ENCODE measurements at places on chromosomes 1 and 21.
A peak's percentile ranks its signal among the peaks of the same experiment; 100 is the strongest.

DNA sequence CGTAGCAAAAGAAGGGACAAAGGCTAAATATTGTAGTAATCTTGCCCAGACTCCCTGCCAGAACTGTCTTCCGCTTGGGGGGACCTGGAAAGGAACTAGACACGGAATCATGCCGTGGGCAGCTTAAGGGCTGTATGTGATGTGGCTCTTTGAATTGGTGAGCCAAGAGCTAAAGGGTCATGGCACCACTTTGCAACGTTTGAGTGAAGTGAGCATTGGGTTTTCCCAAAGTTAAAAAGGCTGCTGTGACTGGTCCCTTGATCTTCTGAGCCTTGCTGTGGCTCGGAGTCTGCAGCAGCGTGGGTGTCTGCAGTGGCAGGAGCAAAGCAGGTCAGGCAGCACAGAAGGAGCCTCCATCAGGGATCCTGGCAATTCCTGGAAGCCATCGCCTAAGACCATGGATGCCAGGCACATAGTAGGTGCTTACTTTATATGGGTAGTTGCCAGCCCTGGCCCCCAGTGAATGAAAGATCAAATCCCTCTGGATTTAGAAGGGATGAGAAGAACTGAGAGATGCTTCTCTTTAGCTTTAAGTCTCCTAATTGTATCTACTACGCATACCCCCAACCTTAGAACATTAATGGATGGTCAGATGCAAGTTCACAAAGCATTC is 1.8 kb downstream of the SMYD2 start:
- DNase-seq, result no peak

DNA sequence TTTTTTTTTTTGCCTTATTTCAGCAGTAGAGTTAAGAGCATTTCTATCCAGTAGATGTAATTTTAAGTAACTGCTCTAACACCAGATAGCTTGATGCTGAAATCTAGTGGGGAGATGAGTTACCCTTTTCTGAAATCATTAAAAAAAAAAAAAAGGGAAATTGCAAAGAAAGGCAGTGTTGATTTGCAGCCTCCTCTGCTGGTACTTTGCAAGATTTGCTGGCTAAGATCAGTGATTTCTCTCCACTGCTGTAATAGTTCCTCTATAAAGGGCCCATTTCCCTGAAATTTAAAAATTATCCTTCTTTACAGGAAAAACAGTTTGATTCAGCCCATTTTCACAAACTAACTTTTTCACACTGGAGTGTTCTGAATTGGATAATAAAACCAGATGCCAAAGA is 120.6 kb downstream of the PTBP2 start:
- DNase-seq, result peak; percentile 14

DNA sequence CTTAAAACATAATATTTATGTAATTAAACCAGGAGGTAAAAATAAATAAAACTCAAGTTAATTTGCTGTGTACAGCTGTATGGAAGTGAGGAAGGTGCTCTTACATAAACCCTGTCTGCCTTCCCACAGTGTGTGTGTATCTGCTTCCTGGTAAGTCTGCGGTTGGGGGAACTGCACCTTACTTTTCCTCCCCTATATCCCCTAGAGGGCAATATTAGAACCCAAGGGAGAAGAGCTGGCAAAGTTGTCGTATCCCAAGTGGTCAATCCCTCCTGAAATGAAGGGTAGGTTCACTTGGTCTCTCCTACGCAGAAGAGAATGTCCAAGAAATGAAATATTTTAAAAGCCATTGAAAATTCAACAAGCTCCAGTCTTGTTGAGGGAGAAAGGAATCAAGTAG is 17.8 kb upstream of the JAK1 start:
- no peak for DNase-seq

DNA sequence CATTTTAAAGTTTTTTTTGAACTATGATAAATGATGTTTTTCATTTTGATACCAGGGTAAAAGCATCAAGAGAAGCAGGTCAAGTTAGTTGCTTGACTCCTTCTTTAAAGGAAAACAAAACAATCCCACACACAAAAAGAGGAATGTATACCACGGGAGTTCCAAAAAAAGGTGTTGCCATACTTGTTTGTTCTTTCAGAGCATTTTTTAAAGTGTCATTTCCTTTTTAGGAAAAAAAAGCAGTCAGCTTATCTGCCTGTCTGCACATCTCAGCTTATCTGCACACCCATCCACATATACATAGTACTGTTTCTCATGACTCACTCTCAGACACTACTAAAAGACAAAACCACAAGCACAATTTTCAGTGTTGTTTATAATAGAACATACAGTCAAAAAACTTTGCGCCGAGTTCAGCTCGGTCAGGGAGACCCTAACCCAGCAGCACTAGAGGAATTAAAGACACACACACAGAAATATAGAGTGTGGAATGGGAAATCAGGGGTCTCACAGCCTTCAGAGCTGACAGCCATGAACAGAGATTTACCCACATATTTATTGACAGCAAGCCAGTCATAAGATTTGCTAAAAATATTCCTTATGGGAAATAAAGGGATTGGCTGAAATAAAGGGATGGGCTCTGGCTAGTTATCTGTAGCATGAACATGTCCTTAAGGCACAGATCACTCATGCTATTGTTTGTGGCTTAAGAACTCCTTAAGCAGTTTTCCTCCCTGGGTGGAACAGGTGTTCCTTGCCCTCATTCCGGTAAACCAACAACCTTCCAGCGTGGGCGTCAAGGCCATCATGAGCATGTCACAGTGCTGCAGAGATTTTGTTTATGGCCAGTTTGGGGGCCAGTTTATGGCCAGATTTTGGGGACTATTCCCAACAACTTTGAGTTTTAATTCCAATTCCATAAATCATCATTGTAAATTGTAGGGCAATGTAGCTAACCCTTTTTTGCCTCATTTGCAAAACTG is 11.4 kb upstream of the MNDA start:
- no peak for DNase-seq

DNA sequence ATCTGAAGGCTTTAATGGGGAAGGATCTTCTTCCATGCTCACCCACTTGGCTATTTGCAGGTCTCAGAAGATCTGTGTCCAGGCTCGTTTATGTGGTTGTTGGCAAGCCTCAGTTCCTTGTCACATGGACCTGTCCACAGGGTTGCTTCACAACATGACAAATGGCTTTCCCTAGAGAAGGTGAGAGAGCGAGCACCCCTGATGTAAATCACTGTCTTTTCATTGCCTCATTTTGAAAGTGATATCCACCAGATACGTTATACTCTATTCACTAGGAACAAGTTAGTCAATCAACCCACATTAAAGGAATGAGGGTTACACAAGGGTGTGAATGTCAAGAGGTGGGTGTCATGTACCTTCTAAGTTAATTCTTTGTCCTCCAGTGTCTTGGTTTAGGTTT is 433.3 kb downstream of the RPS6KC1 start:
- no peak for DNase-seq

Data from AG10803 (cell line).